MM.1S (cell line): ENCODE measurements at places on chromosomes 13 and 19.

- DNase-seq = no peak
These were observed 16.6 kb upstream of the IRS2 start for GRCh38 chr13:109802936-109803335.

GRCh38 chr13:30882026-30882850 is 23.8 kb upstream of the MEDAG start:
- no peak for DNase-seq

DNA sequence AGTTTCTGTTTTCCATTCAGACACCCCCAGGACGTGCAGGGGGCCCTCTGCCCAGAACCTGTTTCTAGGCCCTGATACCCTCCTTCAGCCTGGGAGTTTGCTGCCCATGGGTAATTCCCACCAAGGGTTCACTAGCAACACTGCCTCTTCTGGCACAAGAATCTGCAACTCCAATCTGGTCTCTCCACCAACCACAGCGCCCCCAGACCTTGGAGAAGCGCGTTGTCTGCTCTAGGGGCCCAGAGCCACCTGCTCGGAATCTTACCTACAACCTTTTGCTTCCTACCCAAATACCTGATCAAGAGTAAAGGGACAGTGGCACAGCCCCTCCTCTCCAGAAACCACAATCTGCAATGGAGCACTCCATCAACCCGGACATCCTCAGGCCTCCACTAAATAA is 763 bp downstream of the ZNF180 start:
- no peak for DNase-seq

DNA sequence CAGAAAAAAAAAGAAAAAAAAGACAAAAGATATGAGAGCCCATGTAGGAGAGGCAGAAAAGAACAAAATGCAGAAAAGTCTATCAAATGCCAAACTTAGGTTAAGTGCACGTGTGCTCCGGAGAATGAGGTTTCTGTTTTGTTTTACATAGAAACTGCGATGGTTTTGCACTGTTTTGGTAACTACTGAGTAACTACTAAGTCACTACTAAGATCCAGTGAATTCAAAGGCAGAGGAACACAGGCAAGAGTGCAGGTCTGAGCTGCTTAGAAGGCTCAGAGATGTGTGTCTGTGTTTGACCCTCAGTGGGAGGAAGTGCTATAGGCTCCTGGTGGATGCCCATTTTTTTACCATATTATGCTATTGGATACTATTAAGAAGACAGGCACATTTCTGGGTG is 299.3 kb downstream of the NDFIP2 start:
- peak; percentile 81 for DNase-seq

GRCh38 chr19:1864480-1865171 is 1.2 kb upstream of the KLF16 start:
- DNase-seq = peak; percentile 85

- DNase-seq = no peak
These were observed 3.0 kb downstream of the KLK5 start for GRCh38 chr19:50949861-50950260.

DNA sequence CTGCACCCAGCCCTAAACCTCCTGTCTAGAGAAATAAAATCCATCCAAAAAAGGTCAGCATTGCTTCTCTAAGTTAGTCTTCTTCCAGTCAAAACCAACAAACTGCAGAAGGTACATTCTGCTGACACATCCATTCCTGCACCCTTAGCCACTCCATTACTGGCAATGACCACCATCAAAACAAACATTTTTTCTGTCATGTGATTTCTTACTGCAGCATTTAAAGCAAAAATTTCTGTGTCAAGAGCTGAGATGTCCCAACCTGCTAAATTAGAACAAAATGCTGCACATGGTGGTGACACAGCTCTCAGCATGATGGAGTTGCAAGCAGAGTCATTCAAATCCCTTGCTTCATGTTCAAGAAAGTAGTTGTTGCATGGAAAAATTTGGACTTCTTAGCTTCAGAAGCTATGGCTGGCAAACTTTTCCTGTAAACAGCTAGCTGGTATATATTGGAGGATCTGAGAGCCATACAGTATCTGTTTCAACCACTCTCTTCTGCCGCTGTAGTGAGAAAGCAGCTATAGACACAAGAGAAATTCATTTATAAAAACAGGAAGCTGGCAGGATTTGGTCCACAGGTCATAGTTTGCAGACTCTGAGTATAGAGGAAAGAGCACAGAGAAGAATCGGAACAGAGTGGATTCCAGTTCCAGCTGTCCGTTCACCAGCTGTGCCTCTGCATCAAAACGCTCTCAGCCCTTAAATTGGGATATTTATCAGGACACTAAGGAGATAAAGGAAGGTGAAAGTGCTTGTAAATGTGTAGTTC is 17.4 kb downstream of the RUBCNL start:
- peak; percentile 17 for DNase-seq

GRCh38 chr13:100610391-100611347 is 22.1 kb upstream of the GGACT start:
- no peak for DNase-seq

DNA sequence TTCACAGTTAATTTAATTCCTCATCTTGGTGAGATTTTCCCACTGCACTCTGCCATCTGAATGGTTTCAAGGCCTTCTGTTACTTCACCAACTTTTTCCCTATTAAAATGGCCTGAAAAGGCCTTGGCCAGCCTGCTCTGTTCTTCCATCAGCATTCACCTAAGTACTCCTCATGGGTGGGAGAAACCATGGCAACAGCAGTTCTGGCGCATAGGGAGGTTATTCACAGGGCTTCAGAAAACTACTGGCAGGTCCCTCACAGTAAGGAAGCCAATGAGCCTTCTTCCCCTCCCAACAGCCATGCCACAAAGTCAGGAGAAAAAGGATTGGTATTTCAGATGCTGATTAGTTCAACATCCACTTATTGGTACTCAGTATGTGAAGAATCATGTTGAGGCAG is 17.2 kb upstream of the GJB2 start:
- DNase-seq = no peak

DNA sequence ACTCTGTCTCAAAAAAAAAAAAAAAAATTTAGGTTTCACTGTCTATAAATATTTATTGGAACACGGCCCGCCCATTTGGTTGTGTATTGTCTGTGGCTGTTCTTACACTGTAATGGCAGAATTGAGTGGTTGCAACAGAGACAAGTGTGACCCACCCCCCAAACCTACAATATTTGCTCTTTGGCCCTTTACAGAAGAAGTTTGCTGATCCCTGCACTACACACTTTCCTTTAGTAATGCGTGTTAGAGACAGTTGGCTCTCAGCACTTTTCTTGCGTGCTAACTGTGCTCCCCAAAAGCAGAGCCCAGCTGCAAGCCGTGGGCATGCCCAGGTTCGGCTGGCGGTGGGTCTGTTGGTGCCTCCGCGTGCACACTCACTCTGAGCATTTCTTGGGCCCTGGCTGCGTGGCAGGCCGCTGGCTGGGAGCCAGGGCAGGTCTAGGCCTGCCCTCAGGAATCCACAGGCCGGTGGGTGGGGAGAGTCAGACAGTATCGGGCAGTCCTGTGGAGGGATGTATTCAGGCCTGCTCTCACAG is 72.6 kb downstream of the SIPA1L3 start:
- DNase-seq = no peak

- DNase-seq = no peak
These were observed 841 bp upstream of the ZNF223 start for GRCh38 chr19:44050740-44051649.

DNA sequence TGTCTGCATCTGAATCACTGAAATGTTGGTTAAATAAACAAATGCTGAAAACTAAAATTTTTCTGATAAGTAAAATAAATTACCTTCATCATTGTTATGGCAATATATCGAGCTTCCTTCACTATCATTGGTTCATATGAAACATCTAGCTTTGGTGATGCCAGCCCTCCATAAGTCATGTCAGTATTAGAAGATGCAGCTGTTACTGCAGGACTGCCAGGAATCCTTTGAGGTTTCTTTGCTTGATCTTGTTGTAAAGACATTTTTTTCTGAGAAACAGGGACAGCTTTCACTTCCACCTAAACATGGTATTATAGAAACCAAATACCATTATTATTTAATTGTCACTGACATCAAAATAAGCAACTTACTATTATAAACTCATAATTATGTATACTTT is 123.7 kb upstream of the FBXL3 start:
- no peak for DNase-seq

GRCh38 chr13:59970847-59971246 is 192.9 kb downstream of the DIAPH3 start:
- no peak for DNase-seq

DNA sequence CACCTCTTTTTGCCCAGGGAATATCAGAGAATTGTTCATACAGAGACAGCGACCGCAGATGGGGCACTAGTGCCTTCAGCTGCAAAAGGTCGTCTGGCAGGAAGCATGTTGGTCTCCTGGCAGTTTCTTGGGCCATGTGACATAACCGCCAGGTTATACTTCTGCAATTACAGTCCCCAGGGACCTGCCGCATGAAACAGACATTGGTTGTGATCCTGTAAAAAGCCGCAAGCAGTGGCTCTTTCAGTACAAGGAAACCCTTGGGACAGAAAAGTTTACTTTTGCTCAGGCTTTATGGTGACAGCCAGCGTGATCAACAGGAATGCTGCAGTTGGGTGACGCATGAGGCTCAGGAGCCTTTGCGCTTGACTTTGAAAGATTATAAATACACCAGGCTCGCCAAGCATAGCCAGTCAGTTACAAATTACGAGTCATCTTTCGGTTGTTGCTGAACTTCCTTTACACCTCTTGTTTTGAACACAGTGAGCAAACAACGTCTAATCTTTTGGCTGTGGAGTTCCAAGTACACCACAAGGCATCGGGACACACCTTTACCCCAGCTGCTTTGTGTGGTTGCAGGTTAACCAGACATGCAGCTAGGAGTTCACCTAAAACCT is 50.5 kb upstream of the UBE2L5 start:
- DNase-seq = peak; percentile 80

DNA sequence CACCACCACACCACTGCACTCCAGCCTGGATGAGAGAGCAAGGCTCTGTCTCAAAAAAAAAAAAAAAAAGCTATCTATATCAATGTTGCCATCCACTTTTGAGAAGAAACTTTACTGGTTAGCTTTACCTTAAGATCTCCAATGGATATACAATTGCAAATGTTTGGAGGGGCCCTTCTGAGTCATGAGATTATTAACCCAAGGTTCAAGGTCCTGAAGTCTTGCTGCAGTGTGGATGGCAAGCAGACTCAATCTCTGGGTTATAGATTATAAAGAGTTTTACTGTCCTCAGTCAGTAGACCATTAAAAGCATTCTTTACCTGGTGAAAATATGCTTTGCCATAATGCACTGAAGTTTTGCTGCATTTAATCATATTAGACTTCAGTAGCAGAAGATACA is 3.7 kb upstream of the ZNF431 start:
- no peak for DNase-seq

GRCh38 chr19:38072776-38073750 is 151.0 kb downstream of the DPF1 start:
- DNase-seq = no peak

GRCh38 chr13:41273831-41274441 is 10.6 kb upstream of the MTRF1 start:
- DNase-seq = no peak

DNA sequence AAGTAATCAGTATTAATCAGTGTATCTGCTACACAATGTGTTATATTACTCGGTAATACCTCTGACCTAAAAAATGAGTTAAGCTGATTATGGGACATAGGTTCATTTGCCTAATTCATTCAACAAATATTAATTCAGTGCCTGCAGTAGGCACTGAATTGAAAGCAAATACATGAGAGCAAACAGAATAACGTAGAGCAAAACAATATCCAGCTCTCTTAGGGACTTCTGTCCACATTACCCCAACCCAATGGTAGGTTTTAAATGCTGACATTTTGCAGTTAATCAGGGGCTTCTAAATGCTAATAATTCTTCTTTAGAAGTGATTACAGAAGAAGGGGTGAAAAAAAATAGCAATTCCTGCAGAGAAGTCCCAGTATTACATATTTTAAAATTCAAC is 4.9 kb downstream of the RCBTB2 start:
- DNase-seq = no peak

- no peak for DNase-seq
These were observed 1526.9 kb downstream of the EFNB2 start for GRCh38 chr13:105008604-105009003.

DNA sequence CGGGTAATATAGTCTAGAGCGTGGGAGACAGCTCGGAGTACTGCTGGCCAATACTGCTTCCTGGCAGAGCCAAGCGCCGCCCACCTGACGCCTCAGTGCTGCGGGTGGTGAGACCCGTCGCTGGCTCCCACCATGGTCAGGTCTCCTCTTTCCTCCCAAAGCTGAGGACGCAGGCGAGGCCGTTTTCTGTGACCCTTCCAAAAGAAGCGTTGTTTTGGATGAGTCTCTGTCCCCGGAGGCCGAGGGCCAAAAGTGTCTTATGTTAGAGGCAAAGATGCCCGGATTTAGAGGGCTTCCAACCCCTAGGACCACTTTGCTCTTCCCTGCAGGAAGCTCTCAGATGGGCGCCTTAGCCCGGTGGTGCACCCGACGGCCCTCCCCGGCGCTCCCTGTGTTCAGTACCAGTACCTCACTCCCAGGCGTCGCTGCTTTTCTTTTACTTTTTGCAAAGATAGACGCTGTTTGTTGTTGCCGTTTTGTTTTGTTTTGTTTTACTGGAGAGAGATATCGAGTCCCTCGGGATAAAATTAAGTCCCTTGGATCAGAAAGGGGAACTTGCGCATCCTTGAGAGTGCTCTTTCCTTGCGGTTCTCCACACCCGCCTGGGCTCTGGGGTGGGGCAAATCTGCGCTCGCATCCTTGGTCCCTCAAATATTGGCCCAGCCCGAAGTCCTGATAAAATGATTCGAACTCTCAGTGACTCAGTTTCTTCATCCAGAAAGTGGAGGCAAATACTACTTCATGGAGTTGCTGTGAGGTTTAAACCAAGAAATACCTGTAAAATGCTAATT is 7.0 kb downstream of the PDX1 start:
- DNase-seq = no peak

GRCh38 chr19:7911508-7912143 is 3.0 kb upstream of the TGFBR3L start:
- DNase-seq = no peak

DNA sequence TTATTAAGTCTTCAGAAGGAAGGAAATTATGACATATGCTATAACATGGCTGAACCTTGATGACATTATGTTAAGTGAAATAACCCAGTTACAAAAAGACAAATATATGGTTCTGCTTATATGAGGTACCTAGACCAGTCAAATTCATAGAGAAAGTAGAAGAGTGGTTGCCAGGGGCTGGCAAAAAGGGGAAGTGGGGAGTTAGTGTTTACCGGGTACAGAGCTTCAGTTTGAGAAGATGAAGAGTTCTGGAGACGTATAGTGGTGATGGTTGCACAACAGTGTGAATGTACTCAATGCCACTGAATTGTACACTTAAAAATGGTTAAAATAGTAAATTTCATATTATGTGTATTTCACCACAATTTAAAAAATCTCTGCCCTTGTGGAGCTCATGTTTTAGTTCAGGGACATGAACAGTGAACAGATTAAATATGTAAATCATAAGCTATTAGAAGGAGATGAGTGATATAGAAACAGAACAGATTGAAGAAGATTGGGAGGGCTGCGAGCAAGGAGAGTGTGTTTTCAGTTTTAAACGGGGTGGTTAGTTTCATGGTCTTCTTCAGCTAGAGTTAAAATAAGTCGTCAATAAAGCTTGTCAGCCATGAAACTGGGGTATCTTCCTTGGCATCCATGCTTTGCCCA is 355.2 kb downstream of the KCNRG start:
- no peak for DNase-seq

- DNase-seq = no peak
These were observed 307.1 kb upstream of the ZNF507 start for GRCh38 chr19:32038021-32038920.
